SJSA1 (cell line): ENCODE measurements at places on chromosomes 3 and 15. TPM values are rescaled to one million over a fixed set of nuclear protein-coding genes. Genes with fewer than 3 reads are reported as not detected.

DLEC1 gene
- total RNA-seq: not detected in 2 replicates

EFHB gene
- total RNA-seq: 0.11 and 0.88 TPM in 2 replicates

DLG1 gene
- 51.6 and 81.2 TPM in 2 replicates for total RNA-seq

APOD gene
- total RNA-seq: not detected in 2 replicates

- DNase-seq: peak; percentile 86
These were observed at the start of gene RPL14 for GRCh38 chr3:40456940-40457823. TSS of gene RPL14 (plus strand) at chr3:40457339. CDS start at chr3:40457472, 133 bp downstream.

- no peak for DNase-seq
These were observed 15.9 kb upstream of the ACAD9 start for GRCh38 chr3:128863560-128863959.

GRCh38 chr15:63212050-63213004, 22.9 kb downstream of the RAB8B start:
- no peak for DNase-seq

DNA sequence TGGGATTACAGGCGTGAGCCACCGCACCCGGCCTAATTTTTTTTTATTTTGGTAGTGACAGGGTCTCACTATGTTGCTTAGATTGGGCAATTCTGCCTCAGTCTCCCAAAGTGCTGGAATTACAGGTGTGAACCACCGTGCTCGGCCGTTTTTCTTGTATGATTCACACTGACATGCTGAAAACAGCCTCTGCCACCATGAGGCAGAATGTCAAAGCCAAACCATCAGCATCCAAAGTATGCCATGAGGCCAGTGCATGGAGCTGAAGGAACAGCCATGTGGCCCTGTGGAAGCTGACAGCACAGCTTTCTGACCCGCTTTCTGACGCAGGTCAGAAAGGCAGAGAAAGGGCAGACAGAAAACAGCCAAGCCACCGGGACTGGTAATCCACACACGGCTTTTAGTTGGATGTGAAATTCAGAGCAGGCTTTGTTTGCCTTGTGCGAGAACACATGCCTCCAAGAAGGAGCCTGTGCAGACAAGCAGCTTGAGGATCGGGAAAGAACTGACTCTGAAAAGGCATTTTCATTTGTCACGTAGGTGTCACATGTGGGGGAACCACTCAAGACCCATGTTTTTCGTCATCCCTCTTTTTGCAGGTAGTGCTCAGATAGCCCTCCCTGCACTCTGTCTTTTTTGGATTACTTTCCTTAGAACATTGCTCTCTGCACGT, 25.1 kb downstream of the XYLB start:
- no peak for DNase-seq

DNA sequence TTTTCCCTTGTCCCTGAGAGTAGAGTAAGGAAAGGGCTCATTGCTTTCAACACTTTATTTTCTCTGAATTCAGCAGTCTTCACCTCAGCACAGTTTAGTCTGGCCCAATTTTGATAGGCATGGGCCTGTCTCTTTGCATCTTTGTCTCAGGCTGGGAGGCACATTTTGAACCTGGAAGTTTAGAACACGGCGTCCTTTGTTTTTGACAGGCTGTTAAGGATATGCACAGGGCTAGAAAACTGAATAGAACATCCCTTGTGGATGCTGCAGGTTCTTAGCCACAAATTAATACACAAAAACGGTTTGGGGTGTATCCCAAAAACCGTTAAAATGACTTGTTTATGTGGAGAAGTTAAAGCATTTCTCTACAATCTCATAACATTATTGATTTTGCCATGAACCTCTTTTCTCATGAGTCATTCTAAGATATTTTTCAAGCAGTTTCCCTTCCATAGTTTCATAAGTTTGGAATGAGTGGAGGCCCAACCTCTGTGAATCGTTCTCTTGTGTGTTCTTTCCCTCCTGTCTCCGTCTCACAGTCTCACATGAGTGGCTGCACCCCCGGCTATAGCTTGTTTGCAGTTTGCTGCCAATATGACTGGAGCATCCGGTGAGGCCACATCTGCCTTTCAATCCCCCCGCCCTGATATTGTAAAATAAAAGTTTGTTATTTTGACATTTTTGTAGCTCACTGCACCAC, 192.9 kb upstream of the EIF1B start:
- DNase-seq: no peak

DNA sequence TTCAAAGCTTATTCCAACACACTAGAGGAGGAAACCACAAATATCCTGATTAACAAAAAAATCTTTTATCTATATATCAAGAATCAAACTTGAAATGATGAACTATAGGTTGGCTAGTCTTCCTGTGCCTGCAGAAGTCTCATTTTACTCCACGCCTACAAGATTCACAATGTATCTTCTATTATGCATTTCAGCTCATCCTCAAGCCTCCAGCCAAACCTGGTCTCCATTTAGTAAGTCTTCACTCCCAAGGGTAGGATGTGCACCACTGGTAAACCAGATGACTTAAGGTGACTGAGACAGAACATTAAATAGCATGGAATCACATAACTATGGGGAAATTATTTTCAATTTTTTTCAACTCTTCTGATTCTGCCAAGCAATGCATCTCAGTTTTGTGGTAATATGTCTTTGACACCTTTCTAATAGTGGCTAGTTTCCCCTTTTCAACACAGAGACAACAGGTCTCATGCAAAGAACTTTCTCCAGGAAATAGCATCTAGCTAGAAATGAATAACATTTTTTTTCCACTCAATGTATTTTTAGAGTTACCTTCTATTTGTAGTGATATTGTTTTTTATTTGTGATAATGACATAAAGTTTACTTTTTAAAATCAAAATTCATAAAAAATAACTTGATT, 166.9 kb downstream of the TNIK start:
- DNase-seq: no peak

GRCh38 chr3:53719796-53720195, 126.4 kb downstream of the CHDH start:
- no peak for DNase-seq

- DNase-seq: no peak
These were observed 849 bp downstream of the RRP9 start for GRCh38 chr3:51940648-51941462.
